ENCODE measurements at places on chromosomes 6 and 20.
A peak's percentile ranks its signal among the peaks of the same experiment; 100 is the strongest.

DNA sequence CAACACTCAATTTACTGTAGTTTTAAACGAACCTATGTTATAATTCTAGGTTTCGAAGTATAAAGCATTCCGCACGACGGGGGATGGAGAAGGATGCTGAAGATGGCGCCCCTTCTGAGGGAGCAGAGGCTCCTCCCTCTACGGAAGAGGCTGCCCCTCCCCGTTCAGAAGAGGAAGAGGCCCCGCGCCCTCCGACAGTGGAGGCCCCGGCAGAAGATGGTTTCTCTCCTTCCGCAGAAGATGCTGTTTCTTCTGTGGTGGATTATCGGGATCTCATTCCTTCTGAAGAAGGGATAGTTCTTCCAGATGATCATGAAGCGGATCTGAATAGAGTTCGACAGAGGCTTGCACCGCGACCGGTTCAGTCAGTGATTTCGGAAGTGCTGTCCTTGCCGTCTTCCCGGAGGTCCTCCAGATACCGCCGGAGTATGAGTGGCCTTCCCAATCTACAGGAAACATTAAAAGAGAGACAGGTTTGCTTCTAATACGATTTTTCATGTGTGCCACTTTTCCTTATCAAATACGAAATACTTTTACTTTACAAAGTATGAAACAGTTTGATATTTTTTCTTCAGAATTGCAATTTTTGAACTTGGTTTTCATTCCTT is 7.7 kb downstream of the DNAH8 start:
- no peak for DNase-seq

GRCh38 chr6:8080362-8081151 is 16.4 kb upstream of the BLOC1S5 start:
- no peak for DNase-seq

GRCh38 chr20:63836458-63837344 is 5.6 kb upstream of the ZBTB46 start:
- DNase-seq = no peak

DNA sequence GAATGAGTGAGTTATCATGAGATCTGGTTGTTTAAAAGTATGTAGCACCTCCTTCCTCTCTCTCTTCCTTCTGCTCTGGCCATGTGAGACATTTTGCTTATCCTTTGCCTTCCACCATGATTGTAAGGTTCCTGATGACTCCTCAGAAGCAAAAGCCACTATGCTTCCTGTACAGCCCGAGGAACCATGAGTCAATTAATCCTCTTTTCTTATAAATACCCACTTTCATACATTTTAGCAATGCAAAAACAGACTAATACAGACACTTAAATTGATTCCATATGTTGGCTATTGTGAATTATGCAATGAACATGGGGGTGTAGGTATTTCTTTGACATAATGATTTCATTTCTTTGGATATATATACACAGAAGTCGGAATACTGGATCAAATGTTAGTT is 792.8 kb upstream of the EYS start:
- DNase-seq = no peak

GRCh38 chr6:16600026-16600425 is 161.2 kb downstream of the ATXN1 start:
- no peak for DNase-seq

DNA sequence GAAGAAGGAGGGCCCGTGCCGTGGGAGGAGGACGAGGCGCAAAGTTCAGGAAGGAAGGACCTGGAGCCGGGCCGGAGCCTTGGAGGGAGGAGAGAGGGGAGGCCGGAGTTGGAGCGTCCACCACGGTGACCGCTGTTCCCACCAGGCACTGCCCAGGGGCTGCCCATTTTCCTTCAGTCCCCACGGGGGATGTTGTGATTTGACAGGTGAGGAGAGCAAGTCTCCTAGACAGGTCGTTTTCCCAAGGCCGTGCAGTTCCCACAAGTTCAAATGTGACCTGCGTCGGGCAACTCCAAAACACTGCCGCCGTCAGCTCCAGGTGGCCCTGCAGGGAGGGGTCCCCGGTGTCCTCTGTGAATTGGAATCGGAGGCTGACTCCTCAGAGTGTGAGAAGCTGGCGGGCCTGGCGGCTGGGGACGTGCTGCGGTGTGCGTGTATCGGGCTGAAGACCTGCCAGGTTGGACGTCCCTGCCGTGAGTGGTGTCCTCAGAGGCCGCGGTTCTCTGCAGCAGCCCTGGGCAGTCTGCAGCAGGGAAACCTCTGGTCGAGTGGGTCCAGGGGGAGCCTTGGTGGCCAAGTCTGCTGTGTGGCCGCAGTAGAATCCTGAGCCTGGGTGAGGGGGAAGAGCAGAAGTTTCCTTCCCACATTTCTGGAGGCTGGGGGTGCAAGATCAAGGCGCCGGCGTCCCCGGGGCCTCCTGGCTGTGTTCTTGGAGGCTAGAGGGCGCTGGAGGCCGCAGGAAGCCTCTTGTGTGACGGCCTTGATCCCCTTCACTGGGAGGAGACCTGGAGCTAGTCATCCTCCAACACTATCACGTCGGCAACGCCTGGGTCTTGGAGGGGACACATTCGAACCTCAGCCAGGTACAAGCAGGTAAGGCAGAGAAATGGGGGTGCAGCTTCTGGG is 115.1 kb upstream of the FRMD1 start:
- DNase-seq = peak; percentile 63

GRCh38 chr6:4856785-4857184 is 80.6 kb downstream of the CDYL start:
- DNase-seq = no peak

- DNase-seq = no peak
These were observed 46.6 kb downstream of the ZMYND8 start for GRCh38 chr20:47309806-47310426.

DNA sequence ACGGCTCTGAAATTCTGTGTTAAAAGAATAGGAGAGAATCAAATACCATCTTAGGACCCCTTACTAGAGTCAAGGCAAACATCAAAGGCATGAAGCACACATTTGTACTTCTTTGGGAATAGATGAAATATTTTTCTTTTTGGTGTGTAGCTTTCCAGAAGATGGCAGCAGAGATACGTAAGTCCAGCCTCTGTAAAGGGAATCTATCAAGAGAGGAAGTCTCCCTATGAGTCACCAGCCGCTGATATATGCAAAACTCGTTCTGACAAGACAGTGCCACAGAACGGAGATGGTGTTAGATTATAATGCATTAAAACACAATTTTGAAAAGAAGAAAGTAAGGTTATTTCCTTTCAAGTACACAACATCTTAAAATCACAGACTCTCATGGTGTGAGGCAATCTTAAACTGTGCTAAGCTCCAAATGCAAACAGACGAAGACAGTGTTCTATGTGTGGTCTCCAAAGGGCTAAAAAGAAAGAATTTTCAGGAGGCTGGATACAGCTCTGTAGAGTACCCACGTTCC is 120.0 kb upstream of the AGPAT4 start:
- DNase-seq = no peak

- peak; percentile 53 for DNase-seq
These were observed 859.8 kb downstream of the MAFB start for GRCh38 chr20:39829256-39829655.

DNA sequence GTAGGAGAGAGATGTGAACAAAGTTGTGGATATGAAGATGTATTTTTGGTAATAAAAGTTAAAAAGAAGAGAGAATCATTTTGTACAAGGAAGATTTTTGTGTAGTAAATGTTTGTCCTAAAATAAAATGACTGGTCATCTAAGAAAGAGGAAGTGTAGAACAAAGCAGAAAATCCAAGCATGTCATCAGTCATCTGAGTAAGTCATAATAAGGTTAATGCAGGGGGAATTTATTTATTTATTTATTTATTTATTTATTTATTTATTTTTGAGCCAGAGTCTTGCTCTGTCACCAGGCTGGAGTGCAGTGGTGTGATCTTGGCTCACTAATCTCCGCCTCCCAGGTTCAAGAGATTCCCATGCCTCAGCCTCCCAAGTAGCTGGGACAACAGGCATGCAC is 15.7 kb upstream of the CGA start:
- no peak for DNase-seq

- no peak for DNase-seq
These were observed 6.2 kb downstream of the SEL1L2 start for GRCh38 chr20:13984211-13984610.

GRCh38 chr20:8535403-8536261 is 403.6 kb downstream of the PLCB1 start:
- DNase-seq = no peak

DNA sequence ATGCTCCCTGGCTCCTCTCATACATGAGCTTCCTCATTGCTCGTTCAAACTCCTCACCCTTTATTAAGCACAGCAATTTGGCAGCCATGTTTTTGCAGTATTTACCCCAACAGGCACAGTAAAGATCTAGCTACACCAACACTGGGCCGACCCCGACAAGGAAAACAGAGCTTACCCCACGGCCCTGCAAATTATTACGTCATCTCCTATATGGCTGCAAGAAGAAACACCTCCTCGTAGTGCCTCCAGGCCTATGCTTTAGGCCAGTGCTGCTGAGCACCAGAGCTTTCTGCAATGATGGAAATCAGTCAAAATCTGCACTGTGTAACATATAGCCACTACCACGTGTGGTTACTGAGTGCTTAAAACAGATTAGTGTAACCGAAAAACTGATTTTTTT is 26.7 kb downstream of the TMC2 start:
- no peak for DNase-seq

DNA sequence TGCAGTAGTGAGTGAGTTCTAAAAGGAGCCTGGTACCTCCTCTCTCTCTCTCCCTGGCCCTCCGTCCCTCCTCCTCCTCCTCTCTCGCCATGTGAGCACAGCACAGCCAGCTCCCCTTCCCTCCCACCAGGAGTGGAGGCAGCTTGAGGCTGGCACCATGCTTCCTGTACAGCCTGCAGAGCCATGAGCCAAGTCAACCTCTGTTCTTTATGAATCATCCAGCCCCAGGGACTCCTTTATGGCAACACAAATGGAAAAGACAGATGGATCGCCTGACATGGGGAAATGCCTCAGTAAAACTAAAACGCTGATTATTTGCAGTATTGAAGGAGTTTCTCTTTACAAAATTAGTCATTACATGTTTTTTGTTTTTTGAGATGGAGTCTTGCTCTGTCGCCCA is 233.7 kb upstream of the ARID1B start:
- no peak for DNase-seq

DNA sequence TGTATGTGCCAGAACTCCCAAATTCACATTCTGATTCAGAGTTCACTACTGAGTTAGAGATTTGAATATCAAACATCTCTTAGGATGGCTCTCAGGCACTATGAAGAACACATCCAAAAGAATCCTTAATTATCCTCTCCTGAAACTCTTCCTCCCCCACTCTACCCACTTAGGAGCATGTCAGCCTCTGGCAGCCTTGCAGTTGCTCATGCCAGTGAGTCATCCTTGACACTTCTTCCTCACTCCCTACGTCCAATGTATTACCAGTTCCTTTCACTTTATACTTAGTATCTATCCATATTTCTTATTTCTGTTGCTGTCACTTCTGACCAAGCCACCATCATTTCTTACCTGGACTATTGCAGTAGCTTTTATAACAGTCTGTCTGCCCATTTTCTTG is 192.0 kb upstream of the IMPG1 start:
- DNase-seq = no peak

DNA sequence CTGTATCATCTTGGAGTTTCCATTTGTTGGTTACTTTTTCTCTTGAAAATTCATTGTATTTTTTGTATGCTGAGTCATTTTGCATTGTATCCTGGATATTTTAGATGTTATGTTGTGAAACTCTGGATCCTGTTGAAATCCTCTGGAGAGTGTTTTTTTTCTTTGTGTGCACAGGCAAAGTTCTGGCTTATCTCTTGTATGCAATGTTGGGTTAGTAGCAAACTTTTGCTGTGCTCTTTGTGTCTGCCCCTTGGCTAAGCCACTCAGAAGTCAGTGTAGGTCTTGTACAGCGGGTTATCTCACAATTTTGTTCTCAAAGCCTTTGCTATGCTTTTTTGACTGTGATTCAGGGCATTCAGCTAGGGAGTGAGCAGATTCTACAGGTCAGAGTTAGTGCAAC is 29.1 kb upstream of the LMBRD1 start:
- DNase-seq = no peak

DNA sequence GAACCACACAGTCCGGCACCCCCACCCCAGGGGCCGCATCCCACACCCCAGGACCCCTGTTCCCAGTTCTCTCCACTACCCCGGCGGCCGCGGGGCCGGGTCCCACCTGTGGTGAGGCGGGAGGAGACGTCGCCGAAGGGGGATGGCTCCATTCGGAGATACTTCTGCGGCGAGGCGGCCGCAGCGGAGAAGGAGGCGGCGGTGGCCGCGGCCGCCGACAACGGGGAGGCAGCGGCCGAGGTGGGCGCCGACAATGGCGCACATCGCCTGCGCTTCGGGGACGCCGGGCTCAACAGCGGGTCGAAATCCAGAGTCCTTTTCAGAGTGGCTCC is 723 bp downstream of the AKIRIN2 start:
- DNase-seq = no peak

DNA sequence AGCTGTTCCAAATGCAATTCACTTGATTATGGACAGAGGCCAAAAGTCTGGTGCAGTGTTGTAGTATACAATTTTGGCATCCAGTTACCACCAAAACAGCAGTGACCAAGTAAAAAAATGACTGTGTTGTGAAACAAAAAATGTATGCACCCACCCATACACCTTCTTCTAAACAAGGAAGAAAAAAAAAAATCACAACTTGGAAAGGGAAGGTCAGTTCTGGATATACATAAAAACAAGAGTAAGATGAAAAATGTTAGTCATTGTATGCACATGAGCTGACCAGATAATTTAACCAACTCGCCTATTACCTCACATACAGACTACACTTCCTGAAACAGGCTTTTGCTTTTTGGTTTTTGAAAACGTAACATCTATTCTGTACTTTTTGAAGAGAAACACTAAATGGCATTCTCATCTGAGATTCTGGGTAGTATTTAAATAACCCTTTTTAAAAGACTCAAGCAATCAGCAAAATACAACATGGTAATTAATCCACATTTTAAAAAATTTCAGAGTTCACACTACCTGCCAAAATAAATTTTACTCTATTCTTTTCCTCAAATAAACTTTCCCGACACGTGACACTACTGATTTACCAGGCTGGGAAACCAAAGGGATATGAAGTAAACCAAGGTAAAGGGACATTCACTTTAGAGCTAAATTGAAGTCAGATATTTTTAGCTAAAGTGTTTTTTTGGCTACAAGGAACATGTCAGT is 141.6 kb upstream of the SHLD1 start:
- DNase-seq = no peak

DNA sequence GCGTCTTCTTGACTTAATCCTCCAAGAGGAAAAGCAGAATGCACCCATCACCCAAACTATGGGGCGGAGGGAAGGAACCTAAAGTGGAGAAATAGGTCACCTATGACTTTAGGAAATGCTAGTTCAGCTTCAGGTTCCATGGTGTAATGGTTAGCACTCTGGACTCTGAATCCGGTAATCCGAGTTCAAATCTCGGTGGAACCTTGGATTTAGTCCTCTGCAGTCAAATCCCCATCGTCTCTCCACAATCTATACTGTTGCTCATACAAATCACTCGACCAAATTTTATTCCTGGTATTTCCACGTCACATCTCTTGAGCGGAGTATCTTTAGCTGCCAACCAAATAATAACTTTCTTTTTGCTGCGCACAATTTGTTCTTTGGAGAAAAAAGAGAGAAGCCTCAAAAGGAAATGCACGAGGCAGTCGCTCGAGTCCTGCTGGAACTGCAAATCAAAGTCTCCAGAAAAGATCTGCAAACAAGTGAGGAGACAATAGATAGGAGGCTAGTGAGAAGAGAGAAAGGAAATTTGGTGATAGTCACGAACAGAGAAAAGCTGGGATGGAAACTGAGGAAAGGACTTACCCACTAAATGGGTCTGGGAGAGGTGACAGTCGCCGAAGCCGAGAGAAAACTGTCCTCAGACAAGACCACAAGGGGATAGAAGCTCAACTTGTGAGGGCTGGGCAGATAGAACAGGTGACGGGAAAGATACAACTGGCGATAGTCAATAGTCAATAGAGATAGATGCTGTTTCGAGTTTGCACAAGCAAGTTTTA is 16.6 kb downstream of the POM121L2 start:
- no peak for DNase-seq
